HEK293T (cell line): ENCODE measurements at places on chromosomes 1 and 21.

- no peak for DNase-seq
These were observed 969.8 kb upstream of the ADGRL4 start for GRCh38 chr1:79976287-79976686.

DNA sequence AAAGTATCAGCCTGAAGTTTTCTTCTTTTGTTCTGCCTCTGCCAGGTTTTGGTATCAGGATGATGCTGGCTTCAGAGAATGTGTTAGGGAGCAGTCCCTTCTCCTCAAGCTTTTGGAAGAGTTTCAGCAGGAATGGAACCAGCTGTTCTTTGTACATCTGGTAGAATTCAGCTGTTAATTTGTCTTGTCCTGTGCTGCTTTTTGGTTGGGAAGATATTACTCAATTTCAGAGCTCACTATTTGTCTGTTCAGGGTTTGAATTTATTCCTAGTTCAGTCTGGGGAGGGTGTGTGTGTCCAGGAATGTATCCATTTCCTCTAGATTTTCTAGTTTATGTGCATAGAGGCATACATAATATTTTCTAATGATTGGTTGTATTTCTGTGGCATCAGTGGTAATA is 12.8 kb downstream of the ZNF678 start:
- no peak for DNase-seq

DNA sequence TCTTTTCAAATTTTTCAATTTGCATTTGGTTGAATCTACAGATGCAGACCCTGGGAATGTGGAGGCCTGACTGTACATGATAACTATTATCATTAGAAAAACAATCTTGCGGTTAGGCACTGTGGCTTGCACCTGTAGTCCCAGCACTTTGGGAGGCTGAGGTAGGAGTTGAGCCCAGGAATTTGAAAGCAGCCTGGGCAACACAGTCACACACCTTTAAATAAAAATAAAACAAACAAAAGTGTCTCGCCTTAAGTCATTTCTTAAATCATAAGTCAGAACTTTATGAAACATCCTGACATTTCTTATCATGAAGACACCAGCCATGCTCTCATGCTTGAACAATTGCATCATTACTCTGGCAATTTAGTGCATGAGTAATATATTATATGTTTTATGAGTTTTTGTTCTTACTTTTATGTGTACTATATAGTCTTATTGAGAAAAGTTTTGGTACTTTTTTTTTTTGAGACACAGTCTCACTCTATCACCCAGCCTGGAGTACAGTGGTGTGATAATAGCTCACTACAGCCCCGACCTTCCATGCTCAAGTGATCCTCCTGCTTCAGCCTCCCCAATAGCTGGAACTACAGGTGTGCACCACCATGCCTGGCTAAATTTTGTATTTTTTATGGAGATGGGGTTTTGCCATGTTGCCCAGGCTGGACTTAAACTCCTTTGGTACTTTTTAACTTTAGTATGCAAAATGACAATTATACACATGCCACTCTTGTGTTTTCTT is 7.8 kb downstream of the TBX19 start:
- no peak for DNase-seq

- DNase-seq = no peak
These were observed 576.1 kb upstream of the RGS18 start for GRCh38 chr1:191582169-191582568.

DNA sequence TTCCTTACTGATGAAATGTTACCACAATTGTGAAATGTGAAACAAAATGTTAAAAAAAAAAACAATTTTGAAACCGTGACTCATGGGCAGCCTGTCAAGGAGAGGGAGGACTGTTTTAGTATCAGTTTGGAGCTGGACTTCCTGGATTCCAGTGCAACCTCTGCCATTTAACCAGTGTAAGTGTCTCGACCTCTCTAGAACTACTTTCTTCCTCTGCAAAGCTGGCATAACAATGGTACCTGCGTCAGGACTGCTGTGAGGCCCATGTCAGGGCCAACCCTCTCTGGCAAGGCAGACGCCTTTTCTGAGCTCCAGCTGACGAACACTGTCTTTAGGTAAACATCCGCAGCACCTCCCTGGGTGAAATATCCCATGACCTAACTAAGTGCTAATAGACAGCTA is 20.9 kb downstream of the URB1 start:
- DNase-seq = no peak

- no peak for DNase-seq
These were observed 16.6 kb downstream of the OBSCN start for GRCh38 chr1:228224198-228225164.

DNA sequence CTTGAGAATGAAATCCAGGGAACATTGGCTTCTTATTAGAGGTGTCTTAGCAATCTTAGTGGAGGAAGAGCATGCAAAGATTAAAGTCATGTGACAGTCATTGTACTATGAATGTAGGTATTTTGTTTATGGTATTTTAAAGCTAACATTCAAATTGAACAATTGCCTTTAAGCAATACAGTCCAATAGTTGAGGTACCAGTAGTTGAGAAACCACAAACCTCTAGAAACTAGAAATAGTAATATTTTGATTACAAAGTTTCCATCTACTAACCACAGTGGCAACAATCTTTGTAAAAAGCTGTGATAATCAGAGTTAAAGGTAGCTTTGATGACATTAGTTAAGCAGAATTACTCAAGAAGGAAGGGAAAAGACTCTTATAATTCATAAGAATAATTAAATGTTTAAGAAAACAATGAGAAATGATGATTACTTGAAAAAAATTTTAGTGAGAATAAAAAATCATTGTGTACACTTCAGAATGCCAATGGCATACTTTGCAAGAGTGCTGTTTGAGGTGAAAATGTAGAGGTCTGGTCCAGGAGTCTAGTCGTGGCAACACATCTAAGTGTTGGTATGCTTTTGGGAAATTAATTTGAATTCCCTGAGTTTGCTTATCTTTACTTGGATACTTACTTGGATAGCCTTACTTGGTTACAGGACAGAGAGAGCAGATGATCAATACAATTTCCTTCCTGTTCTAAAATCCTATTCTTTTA is 104.9 kb upstream of the PTGFR start:
- DNase-seq = no peak

- no peak for DNase-seq
These were observed 6.2 kb upstream of the POFUT2 start for GRCh38 chr21:45293726-45294401.

DNA sequence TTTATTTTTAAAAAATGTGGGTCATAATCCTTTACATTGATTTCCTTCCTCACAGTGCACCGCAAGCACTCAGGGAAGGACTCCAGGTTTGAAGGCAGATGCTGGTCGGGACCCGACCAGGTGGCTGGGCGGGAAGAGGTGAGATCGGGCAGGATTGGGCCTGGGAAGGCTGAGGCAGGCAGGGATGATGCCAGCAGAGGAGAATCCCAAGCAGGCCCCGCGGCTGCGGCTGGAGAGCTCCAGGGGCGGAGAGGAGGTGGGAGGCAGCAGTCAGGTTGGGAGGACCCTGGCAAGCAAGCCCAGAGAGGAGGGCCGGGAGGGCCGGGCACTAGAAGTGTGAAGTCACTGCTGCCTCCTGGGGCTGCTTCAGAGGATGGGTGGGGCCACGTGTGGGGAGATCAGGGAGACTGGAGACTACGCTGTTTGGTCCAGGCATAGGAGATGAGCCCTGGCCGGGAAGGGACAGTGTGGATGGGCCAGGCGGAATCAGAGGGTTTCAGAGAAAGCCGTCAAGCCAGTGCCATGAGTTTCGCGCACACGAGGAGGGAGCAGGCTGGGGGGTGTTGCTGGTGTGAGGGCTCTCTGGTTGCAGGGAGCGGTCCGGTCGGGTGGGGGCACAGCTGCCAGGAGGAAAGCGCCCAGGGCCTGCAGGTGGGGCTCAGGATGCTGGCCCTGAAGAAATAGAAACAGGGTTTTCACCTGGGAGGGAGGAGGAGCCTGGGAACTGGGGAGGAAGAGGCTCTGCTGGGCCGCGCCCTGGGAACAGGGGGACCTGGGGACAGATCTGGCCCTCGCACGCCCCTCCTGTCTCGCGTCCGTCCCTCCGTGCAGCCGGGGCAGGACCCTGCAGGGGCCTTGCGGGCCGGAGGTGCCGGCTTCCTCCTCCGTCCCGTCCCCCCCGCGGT is 888 bp upstream of the COL18A1 start:
- DNase-seq = peak; percentile 31

GRCh38 chr1:16068356-16069270 is 4.8 kb downstream of the FAM131C start:
- DNase-seq = no peak

GRCh38 chr1:172612478-172612877 is 46.4 kb upstream of the FASLG start:
- DNase-seq = no peak

GRCh38 chr1:165698761-165699052 is 345 bp upstream of the ALDH9A1 start:
- no peak for DNase-seq

GRCh38 chr1:208084764-208085163 is 159.4 kb downstream of the PLXNA2 start:
- no peak for DNase-seq

DNA sequence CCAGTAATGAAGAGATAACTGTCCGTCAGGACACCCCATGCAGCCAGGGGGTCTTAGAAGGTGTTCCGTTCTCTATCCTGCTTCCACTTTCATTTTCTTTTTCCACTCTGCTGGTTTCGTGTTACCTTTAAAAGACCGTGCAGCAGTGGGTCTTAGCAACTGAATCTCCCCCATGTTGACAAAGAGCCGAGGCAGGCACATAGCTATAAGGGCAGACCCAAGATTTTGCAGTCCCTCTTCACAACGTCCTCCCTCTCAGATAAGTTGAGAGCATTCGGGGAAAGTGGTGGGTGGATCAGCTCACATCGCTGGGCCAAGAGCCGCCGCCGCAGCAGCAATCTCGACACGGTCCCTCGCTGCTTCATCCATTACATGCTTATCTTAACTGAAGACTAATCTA is 355.5 kb downstream of the LMO4 start:
- DNase-seq = peak; percentile 45

DNA sequence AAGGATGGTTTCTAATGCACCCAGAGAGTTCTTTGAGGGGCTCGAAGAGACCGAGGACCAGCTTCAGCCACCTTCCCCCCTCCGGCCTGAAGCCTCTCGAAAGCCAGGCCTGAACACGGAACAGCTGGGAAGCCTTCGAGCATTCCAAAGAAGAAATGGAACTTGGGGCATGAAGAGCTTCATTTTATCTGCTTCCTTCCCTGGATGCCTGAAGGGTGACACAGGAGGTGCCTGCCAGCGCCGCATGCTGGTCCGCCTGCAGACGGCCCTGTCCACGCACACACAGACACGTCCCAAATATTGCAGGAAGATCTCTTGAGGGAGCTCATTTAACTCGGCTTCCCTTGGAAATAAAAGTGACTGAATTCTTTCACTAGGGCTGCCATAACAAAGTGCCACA is 73.7 kb downstream of the TOMM20 start:
- no peak for DNase-seq

- no peak for DNase-seq
These were observed 94.5 kb upstream of the RAVER2 start for GRCh38 chr1:64650411-64650810.

DNA sequence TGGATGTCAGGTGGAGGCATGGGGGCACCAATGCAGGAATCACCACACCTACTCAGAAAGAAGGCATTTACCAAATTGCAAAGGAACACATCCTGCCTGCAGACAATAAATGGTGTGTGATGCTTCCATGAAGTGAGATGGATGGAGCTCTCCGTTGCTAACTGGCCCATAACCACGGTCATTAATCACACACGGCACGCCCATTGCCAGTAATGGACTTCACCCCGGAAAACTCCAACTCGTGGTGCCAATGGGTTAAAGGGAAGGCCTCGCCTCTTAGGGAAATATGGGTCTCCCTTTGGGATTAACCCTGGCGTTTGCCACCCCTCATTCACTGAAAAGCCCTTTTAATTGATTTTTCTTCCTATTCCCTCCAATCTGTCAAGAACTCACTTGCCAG is 443.1 kb upstream of the DAB1 start:
- no peak for DNase-seq

DNA sequence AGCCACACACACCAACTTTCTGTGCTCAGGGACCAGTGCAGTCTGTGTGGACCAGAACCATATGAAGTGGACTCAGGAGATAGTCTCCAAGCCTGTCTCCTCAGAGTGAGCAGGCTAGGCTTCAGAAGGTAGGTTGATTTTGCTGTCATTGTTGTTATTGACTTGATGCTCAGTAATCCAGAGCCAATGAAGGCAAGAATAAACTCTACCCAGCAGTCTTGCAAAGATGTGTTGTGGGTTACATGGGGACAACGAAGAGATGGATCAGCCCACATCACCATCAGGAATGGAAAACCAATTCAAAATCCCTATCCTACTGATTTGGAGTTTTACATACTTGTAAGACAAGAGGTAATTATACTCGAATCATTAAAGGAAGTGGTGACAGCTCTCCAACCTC is 37.4 kb downstream of the PHC2 start:
- no peak for DNase-seq

DNA sequence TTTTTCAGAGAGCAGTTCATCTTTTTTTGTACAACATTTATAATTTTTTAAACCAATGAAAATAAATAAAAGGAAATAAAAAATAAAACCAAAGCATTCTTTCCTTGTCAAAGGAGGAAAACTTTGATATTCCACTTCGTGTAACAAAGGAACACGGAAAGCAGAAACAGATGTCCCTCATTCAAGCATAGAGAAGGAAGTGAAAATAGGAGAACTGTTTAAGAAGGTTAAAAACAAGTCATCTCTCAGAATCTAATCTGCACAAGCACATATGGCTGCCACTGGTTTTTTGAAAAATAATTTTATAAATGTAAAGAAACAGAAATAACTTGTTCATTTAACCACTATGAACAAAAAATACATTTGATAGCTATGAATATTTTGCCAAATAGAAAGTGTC is 35.9 kb upstream of the ZNF644 start:
- DNase-seq = no peak

DNA sequence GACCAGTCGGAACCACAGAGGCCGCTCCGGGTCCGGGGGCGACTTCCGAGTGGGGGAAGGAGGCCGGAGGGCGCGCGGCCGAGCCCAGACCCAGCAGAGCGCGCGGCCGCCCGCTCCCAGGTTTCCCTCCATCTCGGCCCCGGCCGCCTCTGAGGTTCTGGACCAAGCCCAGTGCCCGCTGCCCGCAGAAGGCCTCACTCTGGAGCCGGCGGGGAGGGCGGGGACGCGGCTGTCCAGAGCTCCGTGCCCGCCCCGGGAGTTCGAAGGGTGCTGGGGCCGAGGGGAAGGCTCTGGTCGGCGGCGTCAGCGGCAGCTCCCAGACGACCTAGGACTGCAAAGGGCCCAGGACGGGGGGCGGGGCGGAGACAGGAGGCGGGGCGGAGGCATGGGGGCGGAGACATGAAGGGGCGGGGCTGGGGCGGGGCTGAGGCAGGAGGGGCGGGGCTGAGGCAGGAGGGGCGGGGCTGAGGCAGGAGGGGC is 48.0 kb upstream of the SLC19A1 start:
- DNase-seq = peak; percentile 94

DNA sequence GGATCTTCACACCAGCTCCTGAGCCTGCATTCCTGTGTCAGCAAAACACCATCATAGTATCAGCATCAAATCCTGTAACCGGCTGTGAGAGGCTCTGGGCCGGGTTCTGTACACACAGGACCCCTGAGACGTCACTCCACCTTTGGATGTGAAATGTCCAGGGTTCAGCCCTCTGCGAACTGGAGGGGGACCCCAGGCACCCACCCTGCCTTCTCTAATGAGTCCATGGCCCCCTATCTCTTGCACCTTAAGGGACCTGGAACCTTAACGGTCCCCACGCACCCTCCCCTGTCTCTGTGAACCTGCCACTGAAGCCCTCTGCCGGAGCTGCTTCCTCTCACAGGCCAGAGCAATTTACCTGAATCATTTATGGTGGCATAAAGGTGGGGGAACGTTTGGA is 257.8 kb downstream of the NPHP4 start:
- DNase-seq = no peak

- peak; percentile 86 for DNase-seq
These were observed 27.6 kb upstream of the ZNF697 start for GRCh38 chr1:119675349-119676345.

- no peak for DNase-seq
These were observed 1535.2 kb downstream of the PLA2G4A start for GRCh38 chr1:188363943-188364342.
